MV-4-11 (cell line): ENCODE measurements at places on chromosomes 11 and 22.

DNA sequence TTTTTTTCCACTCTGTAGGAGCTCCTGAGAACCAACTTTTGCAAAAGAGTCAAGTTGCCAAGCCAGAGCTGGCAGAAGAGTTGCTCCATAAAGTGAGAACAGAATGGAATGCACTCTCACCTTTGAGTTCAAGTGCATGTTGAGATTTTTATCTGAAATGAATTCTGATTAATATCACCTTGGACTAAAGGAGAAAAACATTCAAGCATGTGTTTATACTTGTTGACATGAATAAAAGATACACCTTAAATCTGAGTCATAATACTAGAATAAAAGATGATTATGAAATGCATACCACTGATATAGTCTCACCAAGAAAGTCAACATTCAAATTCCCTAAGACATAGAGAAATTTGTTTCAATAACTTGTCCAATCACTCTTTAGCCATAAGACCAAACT, 37.8 kb downstream of the ARL14EP start:
- no peak for DNase-seq

GRCh38 chr11:66317723-66318599, 1.1 kb upstream of the CD248 start:
- DNase-seq, result peak; percentile 97

DNA sequence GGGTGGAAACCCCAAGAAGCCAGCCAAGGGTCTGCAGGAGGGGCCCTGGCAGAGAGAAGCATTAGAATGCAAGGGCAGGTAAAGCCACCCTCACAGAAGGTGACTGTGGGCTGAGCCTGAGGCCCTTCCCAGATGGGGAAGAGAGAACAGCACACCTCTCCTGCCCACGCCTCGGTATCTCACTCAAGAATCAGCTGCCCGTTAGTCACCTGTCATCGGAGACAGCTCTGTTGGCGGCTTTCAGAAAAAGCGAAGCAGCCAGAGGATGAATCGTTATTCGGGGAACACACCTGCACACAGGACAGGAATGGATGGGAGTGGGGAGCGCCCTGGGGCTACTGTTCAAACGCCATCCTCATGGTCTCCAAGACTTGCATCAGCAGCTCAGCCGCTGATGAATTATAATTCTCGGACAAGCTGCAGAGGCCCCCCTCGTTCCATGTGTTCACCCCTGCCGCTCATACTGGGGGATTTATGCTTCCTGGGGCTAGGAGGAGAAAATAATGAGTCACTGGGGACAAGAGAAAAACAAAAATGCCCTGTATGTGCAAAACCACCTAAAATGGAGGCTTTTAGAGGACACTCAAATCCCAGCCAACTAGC, 21.6 kb upstream of the TMA7B start:
- no peak for DNase-seq

DNA sequence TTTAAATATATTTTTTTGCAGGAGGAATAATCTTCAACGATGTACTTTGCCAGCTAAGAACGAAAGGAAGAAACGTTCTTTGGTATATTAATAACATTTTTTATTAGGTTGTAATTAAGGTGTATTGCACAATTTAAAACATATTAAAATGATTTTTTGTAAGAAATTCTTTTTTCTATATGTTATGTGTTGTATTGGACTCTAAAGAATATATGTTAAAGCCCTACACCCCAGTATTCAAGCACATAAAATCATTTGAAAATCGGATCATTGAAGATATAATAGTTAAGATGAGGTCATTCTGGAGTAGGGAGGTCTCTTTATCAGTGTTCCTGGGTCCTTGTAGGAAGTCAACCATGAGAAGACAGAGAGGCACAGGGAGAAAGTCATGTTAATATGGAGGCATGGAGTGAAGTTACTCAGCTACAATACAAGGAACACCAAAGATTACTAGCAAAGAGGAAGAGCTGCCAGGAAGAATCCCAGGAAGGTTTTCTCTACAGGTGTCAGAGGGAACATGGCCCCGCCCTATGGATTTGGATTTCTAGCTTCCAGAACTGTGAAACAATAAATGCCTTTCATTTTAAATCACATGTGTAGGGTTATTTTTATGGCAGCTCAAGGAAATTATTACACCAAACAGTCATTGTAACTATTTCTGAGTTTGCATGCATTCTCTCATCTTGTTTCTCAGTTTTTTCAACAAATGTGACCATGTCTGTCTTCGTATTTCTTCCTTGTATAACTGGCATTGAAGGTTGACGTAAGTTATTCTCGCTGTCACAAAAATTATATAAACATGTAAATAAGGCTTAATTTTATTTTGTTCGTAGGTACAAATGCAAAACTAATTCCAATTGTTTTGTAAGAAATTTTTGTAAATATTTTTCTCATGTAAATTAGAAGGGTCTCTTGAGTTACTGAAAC, 75.4 kb upstream of the VPREB1 start:
- DNase-seq, result no peak

DNA sequence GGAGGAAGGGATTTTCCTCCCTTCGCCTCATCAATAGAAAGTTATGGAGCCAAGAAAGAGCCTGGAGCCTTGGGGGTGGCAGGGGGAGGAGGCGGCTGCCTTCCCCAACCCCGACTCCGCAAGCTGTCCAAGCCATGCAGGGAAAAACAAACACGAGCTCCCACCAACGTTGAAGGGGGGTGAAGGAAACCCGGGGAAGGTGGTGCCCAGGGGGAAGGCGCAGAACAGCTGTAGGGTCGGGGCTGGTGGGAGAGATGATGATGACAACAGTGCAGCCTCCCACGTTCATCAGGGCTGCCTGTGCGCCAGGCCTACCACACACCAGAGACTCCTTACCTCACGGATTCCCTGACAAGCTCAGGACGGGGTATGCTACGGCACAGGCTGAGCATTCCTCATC, 73.5 kb downstream of the SCUBE1 start:
- DNase-seq, result no peak

GRCh38 chr11:60315871-60316270, 11.2 kb upstream of the MS4A6E start:
- no peak for DNase-seq

DNA sequence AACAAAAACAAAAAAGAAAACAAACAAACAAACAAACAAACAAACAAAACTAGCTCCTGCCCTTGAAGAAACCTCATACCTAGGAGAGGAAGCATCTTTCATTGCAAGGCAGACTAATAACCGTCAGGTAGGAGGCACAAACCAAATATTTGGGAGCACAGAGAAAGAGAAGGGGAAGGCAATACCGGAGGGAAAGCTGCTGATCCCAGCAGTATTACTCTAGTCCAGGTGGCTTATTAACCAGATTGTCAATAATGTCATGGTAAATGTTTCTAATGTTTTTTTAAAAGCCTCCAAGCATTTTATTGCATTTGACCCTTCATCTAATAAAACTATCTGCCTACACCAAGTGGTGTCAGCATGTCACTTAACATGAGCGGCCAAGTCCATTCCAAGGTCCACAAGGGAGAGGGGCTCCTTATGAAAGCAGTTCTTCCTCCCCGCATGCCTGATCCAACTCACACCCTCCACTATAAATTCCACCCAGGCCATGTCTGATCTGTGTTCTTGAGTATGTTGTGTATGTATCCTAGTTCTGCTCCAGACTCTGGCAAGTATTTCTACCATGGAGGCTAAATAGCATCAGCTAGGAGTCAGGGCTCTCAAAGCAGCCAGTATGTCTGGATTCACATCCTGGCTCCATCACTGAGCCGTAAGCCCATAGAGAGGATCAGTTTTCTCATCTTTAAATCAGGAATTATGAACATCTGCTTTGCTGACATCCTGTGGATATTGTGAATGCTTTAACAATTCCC, 208.1 kb upstream of the TENM4 start:
- DNase-seq, result no peak

DNA sequence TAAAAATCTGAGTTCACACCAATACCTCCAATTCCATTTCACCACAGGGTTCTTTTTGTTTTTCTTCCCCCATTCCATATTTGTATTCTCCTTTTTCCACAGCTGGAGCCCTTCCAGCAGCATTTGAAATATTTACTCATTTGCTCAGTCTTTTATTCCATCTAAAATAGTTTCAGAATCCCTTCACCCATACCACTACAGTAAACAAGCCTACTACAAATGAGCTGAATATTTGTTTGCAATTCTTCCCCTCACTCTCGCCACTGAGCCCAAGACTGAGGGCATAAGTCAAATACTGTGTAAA, 46.4 kb downstream of the ZNF143 start:
- DNase-seq, result no peak

DNA sequence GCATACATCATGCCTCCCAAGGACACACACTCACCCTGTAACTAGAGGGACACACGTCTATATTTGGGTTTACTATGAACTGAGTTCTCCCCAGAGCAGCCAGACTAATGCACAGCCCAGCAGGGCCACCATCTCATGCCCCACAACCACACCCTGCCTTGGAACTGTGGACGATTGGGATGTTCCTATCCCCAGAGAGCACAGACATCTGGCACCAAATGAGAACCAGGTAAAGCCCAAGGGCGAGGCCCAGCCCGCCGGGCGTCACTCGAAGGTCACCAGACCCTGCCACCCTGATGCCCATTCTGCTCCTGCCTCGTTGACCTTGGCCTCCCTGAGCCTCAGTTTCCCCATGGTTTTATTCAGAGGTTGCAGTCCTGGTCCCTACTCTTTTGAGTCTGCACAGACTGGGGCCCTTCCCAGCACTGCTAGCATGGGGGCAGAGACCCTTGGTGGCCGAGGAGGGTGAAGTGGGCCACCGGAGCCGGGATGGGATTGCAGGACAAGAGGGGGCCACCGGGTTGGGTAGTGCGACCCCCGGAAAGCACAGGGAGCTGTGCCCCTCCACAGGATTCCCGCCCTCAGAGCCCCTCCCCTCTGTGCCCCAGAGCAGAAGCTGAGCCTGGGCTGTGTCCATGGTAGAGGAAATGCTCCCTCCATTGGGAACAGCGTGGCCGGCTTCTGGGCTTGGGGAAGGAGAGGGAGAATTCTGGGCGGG, 56.8 kb downstream of the IGLL5 start:
- no peak for DNase-seq

DNA sequence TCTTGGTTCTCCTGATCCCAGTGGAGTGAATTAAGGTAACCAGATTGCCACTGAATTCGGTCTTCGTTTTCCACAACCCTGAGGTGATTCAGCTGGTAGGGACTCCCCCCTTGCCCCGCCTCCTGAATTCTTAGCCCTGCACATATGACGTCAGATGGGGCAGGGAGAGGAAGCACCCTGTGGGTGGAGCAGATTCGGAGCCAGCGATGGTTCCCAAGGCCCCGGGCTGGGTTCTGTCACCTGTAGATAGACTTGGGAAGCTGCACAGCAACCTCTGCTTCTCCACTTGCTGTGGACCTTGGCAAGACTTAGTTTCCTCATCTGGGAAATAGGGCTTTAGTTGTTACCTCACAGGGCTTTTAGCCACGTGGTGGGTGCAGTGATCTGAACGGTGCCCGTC, 67.8 kb downstream of the CTTN start:
- DNase-seq, result no peak

- DNase-seq, result no peak
Observed at GRCh38 chr11:60873533-60873932, 6.2 kb downstream of the ZP1 start.

DNA sequence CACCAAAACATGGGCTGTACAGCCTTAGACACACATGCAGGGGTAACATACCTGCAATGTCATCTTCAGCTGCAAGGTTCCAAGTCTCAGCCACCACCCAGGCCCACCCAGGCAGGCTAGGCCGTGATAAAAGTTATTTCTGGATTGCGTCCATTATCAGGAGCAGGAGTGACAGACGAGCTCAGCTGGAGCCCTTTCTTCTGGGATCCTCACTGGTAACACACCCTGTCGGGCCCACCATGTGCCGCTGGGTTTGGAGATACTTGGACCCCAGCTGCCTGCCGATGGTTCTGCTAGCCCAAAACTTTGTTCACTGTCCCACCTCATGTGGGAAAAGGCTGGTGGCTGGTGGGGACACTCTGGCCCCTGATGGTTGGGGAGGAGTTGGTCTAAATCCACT, 24.8 kb downstream of the TMPRSS5 start:
- no peak for DNase-seq

GRCh38 chr11:26483108-26483507, 89.0 kb downstream of the MUC15 start:
- no peak for DNase-seq

DNA sequence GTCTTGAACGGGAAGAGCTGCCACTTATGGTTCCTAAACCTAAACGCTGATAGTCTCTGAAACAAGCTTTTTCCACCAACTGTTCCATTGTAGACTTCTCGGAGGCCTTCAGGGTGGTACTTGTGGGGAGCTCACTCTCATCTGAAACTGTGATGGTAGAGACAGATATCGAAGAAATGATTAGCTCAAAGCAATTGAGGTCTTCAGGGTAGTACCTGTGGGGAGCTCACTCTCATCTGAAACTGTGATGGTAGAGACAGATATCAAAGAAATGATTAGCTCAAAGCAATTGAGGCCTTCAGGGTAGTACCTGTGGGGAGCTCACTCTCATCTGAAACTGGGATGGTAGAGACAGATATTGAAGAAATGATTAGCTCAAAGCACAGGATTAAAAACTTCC, 175.7 kb downstream of the SWAP70 start:
- DNase-seq, result no peak

GRCh38 chr11:6568191-6568918, 35.1 kb downstream of the RRP8 start:
- DNase-seq, result no peak

GRCh38 chr11:85042361-85042760, 584.8 kb downstream of the DLG2 start:
- no peak for DNase-seq

- no peak for DNase-seq
Observed at GRCh38 chr11:61164606-61165424, 3.6 kb upstream of the VPS37C start.

- DNase-seq, result peak; percentile 43
Observed at GRCh38 chr22:25569983-25570382, 5.5 kb downstream of the GRK3 start.

- no peak for DNase-seq
Observed at GRCh38 chr11:107675902-107676301, 36.0 kb downstream of the SLN start.

- no peak for DNase-seq
Observed at GRCh38 chr22:33073989-33074418, 15.8 kb upstream of the SYN3 start.

- no peak for DNase-seq
Observed at GRCh38 chr11:36394926-36395325, 98.8 kb downstream of the PRR5L start.

- no peak for DNase-seq
Observed at GRCh38 chr11:15923183-15923582, 433.2 kb downstream of the SOX6 start.

GRCh38 chr11:4059424-4059823, 35.2 kb upstream of the RRM1 start:
- no peak for DNase-seq

- no peak for DNase-seq
Observed at GRCh38 chr22:40511604-40512003, 124.9 kb downstream of the MRTFA start.

- DNase-seq, result no peak
Observed at GRCh38 chr11:95692526-95693260, 96.9 kb downstream of the FAM76B start.

DNA sequence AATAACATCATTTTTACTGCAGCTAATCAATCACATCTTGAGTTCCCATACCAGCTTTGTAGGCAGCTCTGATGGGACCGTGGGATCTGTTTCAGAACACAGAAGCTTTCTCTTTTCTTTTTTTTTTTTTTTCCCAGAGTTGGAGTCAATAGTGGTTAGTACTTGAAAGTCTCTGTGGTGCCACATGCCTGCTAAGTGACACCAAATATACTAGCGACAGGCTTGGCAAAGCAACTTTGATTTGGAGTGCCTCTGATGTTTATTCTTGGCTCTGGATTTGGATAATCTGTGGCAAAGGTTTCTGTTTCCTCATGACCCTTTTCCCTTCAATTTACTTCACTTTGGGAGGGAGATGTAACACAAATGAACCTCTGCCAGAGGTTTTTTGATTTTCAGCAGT, 681.4 kb upstream of the TENM4 start:
- no peak for DNase-seq

- DNase-seq, result peak; percentile 89
Observed at GRCh38 chr11:1785749-1786413, 22.2 kb upstream of the CTSD start.
